ENCODE measurements at places on chromosomes 11 and 22.
A peak's percentile ranks its signal among the peaks of the same experiment; 100 is the strongest.

- peak; percentile 81 for DNase-seq
Observed at GRCh38 chr11:131468565-131468964, 98.2 kb downstream of the NTM start.

DNA sequence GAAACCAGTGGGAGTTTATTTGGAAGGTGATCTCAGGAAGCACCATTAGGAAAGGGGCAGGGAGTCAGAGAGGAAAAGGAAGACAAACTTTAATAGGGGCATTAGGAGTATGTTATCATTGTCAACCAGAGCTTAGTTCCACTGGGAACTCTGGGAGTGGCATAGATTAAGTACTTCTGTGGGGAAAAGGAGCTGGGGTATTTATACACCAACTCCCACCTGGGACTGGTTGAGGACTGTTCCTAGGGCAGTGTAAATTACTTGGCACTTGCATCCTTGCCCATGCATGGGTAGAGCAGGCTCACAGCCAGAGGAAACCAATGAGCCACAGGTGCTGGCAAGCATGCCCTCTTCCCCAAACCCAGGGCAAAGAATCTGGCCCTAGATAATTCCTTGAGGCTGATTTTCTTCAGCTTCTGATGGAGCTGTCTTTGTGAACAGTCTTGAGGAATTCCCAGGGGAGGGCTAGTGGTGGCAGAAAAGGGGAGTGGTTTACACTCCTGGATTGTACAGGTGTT, 541.2 kb downstream of the MIAT start:
- no peak for DNase-seq

- peak; percentile 25 for DNase-seq
Observed at GRCh38 chr22:35921777-35922176, 106.8 kb downstream of the RBFOX2 start.

DNA sequence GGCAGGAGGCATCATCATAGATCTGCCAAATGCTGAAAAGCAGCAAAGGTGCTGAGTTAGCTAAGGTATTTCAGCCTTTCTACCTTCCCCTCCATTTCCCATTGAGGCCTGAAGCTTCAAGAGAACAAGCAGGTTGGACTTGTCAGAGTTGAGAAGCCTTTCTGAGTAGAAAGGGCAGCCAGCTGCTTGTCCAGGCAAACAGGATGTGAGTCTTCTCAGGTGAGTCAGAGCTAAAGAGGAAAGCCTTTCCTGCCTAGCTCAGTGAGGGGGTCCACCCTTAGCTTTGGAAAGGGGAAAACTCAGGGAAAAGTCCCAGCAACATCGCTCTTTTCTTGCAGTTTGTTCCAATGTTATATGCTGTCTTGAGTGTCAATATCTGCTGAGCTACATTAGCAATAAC, 13.2 kb upstream of the MPZL2 start:
- DNase-seq: no peak

GRCh38 chr22:31948002-31948401, 3.7 kb downstream of the YWHAH start:
- no peak for DNase-seq

- no peak for DNase-seq
Observed at GRCh38 chr11:537622-538430, 499 bp downstream of the LRRC56 start.

DNA sequence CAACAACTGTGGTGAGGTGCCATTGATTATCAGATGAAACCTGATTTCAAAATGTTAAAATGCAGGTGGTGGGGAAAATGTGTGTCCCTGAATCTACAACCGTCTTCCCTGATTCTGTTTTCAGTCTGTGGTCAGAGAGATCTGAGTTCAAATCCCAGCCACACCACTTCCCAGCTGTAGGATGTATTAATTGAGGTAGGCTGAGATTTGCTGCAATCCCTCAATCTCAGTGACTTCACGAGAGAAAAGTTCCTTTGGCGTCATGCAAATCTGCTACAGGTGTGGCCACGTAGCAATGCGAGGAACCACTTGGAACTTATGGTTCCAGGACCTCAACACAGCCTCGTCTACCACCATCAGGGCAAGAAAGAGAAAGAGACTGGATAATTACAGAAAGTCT, 56.2 kb downstream of the BCL2L13 start:
- DNase-seq: no peak

GRCh38 chr11:107648242-107648641, 57.3 kb downstream of the ELMOD1 start:
- no peak for DNase-seq

GRCh38 chr11:1399386-1400316, 9.9 kb downstream of the BRSK2 start:
- DNase-seq: no peak

- DNase-seq: no peak
Observed at GRCh38 chr11:46413760-46414465, 22.3 kb upstream of the CHRM4 start.

GRCh38 chr11:88511006-88511405, 173.5 kb upstream of the CTSC start:
- no peak for DNase-seq

- peak; percentile 53 for DNase-seq
Observed at GRCh38 chr22:21102659-21103267, 57.0 kb downstream of the LRRC74B start.

DNA sequence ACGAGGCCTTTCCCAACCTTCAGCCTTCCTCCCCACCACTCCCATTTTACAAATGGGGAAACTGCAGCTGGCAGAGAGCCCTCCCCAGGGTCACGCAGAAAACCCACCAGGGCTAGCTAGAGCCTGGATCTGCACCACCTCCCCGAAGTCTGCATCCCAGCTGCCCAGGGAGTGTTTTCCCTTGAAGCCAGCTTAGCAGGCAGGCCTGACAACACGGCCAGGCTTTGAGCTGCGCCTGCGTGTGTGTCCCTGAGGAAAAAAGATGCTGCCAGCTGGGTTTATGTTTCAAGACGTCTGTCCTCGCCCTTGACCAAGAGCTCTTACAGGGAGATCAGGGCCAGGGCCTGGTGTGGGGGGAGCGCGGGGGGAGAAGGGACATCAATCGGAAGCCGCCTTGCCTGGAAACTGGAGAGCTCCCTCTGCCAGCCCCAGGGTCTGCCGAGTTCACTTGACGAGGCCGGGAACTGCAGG, 20.3 kb downstream of the WNT11 start:
- DNase-seq: no peak
